ENCODE measurements at places on chromosomes 11 and 22.

DNA sequence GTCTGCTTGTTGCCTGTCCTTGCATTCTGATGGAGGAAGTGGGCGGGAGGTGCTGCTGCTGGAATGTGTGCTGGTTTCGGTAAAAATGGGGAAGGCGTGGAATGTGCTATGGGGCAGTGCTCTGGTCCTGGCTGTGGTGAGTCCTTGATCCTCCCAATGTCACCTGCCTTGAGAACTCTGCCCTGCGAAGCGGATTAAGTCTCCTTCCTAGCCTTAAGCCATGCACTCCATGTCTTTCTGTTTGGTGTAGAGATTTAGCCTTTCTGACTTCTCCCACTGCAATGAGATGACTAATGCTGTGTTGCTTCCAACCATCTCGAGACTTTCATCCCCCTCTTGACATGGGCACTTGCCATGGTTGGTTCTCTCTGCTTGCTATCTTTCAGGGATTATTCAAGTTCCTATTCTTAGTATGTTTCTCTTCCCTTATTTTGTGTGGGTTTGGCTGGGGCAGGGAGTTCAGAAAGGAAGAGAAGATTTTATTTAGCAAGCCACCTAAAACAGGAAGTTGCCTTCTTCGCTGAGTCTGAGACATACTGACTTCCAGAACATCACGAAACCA is 687.9 kb downstream of the NTM start:
- no peak for DNase-seq

DNA sequence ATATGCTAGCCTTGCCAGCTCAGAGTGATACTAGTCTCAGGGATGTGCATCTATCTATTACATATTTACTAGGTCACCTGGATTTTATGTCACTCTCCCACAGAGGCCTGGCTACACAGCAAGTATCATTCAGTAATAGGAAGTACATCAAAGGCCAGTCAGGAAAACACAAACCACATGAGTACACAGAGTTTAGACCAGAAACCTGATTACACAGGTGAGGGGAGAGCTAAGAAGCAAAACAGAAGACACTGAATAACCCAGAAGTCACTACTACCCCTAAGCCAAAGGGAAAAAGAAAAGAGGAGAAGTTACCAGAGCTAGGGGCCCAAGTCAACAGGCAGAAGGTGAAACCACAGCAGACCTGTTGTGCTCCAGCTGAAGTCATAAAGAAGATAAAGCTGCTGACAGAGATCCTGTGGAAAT is 13.3 kb downstream of the LPXN start:
- DNase-seq, result no peak

- DNase-seq, result no peak
Observed at GRCh38 chr11:3122775-3123201, 42.3 kb downstream of the OSBPL5 start.

- DNase-seq, result no peak
Observed at GRCh38 chr11:12193515-12194336, 83.3 kb downstream of the MICAL2 start.

DNA sequence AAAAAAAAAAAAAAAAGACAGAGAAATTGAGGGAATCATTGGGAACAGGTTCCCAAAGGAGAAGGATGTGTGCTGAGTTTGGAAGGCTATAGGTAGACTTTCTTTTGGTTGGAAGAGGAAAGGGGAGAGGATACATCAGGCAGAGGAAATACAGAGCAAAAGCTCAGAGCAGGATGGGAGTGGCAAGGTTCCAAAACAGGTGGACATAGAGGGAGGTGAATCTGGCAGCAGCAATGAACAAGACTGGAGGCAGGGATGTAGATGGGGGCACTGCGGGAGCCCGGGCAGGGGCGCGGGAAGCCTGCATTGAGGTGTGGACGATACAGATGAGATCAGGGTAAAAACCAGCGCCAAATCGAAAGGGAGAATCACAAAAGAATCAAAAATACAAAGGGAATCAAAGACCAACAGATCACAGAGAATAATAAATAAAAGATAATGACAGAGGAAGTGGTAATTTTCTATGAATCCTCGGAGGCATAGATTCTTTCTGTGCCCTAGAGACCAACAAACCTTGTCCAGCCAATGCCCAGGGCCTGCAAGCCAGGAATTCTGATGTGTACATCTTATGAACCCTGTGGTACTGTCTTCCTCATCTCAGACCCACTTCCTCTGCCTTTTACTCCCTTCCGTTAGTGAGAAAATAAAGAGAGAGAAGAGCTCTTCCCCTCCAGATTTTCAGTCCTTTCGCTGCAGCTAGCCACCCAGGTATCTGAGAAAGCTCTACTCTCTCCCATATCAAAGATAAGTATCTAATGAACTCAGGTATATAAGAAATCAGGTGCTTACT is 70.3 kb downstream of the SLC1A2 start:
- no peak for DNase-seq

- no peak for DNase-seq
Observed at GRCh38 chr11:131870305-131870704, 499.9 kb downstream of the NTM start.

DNA sequence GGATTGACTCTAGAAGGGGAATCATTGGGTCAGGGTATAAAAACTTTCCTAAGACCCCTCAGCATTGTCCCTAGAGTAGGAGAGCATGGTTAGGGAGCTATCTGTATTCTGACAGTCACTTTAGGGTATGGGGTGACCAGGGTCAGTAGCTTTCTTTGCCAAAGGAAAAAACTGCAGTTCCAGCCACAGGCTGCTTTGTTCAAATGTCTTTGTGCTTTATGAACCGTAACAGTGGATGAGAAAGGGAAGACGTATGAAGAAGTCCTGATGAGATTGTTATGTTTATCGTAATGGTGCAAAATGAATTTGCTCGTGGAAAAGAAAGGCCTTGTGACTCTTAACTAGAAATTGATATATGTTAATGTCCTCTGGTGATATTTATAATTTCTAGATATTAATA is 30.0 kb downstream of the CYB5R2 start:
- no peak for DNase-seq

Measured in stimulated activated naive B cell treated with anti-CD40 and anti-IgM and Interleukin-4, amounts not matched to agents 10 μg/mL and 1 μg/mL and 100 μg/mL, for 72 hours (primary cell).